T-helper 9 cell (primary cell): ENCODE measurements at places on chromosomes 5 and 9.

DNA sequence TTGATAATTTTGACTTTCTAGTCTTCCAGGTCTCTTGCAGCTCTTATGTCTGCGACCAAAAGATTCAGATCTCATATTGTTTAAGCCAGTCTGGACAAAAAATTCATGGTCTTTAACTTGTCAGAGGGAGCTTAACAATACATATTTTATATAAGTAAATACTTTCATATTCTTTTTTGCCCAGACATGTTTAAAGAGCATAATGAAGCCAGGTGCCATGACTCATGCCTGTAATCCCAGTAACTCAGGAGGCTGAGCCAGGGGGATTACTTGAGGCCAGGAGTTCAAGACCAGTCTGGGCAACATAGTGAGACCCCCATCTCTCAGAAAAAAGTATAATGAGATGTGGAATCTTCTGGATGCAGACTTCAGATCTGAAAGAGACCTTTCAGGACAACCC lies 69.8 kb downstream of the JMY start:
- DNase-seq, result no peak

DNA sequence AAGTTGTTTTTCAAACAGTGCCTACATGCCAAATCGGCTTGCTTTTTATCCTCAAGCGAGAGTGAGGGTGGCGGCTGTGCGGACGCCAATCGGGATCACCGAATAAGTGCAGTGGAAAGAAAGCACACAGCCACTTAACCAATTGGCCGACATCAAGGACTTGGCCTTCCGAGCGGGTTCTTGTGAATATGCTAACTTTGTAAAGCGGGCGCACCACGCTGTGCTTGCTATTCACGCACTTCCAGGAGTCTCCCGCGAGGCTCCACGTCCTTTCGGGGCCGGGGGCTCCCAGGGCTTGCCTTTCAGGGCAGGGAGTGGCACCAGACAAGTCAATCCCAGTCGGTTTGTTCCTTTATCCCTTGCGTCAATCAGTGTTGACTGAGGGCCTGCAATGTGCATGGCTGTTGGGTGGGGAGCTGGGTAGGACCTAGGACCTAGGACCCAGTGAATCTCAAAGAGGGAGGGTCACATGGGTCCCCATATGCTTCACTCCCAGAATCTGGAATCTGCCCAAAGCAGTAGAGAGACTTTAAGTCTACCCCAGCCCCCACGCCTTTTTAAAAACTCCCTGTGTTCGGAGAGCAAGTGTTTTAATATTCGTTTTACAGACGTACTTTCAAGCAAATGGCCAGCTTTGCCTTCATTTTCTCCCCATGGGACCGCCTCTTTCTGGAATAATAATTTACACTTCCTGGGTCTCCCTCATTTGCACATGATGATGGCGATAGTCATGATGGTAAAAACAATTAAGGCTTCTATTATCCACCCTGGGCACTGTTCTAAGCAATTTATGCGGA lies 2.0 kb upstream of the GCNT4 start:
- DNase-seq, result no peak

GRCh38 chr5:168422431-168422830 lies 63.8 kb upstream of the RARS1 start:
- DNase-seq, result no peak

DNA sequence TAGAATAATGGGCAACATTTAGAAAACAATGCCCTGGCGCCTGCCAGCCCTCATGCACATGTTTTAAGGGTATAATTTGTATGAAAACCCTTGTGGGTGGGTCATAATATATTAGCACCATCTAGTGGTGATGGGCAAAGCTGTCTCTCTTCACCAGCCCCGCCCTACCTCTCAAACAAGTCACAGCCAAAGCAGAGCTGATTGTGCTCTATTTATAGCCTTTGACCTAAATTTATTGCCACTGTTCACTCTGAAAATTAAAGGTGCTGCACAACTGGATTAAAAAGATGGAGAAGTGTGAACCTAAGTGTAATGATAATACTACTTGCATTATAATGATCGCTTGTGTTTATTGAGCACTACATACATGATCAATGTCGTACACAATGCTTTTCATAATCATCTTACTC lies 131.9 kb upstream of the ANKH start:
- peak; percentile 17 for DNase-seq

DNA sequence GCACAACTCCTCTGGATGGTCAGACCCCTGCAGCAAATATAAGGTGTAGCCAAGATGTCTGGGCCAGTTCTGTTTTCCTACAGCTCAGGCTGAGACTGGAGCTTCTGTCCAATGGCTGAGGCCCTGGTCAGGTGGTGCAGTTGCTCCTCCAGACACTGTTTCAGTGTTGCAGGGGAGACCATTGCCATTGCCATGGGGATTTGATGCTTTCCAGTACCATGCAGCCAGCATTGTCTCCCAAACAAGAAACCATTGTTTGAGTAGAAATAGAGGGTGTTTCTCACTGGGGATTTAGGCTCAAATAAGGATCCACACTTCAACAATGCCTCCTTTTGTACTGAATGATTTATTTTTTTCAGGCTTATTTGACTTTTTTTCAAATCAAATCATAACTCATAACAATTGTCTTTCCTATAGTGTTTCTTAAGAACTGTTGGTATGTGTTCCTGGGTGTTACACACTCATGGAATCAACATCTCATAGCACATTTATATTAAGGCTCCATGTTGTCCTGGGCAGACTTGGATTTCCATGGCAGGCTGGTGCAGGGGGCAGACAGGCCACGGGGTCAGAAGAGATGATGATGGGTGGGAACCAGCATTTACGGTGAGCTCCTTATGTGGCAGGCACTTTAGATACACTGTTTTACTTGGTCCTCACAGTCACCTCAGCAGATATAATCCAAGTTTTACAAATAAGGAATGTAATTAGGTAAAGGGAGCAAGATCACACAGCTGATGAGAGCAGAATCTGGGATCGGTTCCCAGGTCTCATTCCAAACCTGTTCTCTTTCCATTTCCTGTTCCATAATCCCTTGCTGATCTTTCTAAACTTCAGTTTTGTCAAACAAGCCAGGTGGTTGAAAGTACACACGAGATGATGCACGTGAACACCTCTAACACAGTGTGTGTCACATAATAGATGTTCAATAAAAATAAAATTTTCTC lies 95.9 kb upstream of the GNAQ start:
- no peak for DNase-seq

DNA sequence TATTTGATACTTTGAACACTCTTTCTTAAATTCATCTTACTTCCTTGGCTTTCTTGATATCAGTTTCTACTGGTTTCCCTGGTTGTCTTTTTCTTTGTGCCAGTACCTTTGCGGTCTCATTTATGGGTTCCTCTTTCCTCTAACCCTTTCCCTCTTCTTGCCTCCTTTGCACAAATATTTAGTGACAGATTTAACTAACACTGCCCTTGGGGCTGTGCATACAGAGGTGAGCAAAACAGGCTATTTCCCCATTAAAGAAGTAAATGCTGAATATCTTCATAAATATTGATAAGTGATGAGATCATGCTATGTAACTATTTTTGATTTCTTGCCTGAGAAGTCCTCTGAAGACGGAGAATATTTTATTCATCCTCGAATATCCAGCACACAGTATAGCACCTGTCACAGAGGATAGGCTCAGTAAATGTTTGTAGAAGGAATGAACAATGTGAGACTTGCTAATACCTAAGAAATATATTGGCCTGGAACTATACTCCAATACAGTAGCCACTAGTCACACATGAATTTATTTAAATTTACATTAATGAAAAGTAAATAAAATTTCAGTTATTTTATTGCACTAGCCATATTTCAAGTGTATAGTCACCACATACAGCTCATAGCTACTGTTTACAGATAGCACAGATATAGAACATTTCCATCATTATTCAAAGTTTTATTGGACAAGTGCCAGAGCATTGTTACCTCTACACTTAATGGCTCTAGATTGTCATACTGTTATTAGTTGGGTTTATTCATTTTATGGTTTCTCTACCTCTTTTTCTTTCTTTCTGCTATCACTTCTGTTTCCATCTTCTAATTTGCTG lies 90.4 kb downstream of the RIC1 start:
- no peak for DNase-seq

DNA sequence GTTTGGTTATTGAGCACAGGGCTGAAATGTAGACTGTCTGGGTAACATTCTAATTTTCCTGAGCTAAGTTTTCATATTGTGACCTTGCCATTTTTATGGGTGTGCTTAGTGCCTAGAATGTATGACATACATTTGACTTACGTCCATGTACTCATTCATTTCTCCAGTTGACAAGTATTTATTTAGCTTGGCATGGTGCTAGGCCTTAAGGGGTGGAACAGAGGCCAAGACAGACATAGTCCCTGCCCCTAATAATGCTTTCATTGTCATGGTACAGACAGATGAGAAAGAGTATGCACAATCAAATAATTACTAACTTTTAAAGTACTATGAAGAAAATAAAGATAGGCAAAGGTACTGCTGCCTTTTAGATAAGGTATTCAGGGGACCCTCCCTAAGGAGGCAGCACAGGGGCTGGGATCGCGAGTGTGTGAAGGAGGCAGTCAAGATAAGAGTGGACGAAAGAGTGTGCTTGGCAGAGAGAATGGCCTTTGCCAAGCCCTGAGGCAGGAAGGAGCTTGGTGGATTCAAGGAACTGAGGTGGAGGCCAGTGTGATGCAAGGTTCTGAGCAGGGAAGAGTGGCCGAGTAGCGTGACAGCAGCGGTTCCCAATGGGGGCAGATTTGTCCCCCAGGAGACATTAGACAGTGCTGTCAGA lies 128.0 kb downstream of the PIP5K1B start:
- no peak for DNase-seq

- peak; percentile 94 for DNase-seq
Observed at GRCh38 chr5:154858297-154858971, at the start of gene CNOT8. TSS of gene CNOT8 (plus strand) at chr5:154858627. CDS start at chr5:154863279, 4,652 bp downstream.

DNA sequence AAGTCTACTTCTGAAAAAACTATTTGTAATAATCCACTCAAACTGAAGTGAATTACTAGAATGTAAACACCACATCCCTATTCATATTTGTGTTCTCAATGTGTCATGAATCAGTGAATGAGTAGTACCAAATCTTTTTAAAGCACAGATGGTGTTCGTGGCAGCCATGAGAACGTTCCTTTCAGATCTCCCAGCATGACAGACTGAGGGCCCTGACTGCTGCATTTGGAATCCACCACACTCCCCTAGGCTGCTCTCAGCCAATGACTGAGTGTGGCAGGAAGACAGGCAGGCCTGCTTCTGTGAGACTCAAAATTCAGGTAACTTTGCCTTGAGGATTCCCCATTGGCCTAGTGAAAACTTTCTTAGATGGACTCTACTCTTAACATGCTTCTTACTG lies 10.9 kb upstream of the JMY start:
- DNase-seq, result no peak

DNA sequence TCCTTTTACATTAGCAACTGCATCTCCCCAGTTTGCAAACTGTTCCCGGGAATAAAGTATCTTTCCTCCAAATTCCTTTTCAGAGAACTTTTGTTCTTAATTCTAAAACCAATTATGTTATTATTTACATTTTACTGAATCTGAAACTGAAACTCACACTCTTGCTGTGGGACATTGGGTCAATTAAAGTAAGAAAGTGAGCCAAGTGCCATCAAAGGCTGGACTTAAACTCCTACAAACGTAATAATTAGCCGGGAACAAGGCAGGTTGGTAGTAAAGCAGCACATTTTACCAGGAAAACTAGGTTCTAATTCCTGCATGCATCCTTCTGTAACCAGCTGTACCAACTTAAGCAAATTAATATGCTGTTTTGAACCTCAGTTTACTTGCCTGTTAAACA lies 328.2 kb upstream of the ZNF462 start:
- DNase-seq, result no peak

GRCh38 chr9:86279839-86280238 lies 2.5 kb downstream of the ISCA1 start:
- no peak for DNase-seq

DNA sequence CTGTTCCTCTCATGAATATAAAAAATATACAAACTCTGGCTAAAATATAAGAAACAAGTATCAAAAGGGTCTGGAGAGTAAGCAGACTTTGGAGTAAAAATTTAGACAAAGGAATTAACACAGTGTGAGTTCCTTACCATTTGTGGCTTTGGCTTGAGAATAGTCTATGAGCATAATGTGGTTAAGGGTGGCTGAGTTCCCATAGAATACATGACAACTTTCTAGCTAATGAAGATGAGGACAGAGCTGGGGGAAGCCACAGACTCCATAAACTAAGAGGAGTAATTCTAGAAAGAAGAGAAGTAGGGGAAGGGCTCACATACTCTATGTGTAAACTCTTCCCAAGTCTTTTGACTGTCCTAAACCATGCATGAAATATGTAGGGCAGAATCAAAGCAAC lies 79.4 kb downstream of the CAAP1 start:
- no peak for DNase-seq

DNA sequence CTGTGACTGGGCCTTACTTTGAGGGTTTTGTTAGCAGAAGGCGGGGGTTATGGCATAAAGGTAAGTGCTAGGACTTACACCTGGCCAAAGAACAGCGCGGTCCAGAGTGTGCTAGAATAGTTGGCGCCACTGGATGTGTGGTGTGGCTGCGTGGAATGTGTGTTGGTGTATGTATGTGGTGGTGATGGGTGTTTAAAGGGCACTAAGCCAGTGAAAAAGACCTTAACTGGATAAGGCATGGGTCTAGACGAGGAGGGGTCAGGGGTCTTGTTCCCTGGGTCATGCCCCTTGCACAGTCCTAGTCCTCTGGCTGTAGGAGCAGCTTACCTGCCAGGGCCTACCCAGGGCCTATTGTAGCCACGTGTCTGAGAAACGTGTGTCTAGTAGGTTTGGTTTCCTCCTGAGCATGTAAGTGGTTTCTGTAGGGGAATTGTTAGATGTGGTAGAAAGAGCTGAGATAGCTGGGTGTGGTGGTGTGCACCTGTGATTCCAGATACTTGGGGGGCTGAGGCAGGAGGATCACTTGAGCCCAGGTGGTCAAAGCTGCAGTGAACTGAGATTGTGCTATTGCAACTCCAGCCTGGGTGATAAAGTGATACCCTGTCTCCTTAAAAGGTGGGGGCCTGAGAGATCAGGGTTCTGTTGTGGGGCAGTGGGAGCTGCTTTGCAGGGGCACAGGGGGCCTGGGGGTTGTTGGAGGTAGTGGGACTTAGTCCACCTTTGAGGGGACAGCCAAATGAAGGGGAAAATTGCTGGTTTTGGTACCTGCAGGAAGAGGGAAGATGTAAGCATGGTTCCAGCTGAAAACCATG lies 55.2 kb downstream of the HSPA4 start:
- DNase-seq, result no peak

DNA sequence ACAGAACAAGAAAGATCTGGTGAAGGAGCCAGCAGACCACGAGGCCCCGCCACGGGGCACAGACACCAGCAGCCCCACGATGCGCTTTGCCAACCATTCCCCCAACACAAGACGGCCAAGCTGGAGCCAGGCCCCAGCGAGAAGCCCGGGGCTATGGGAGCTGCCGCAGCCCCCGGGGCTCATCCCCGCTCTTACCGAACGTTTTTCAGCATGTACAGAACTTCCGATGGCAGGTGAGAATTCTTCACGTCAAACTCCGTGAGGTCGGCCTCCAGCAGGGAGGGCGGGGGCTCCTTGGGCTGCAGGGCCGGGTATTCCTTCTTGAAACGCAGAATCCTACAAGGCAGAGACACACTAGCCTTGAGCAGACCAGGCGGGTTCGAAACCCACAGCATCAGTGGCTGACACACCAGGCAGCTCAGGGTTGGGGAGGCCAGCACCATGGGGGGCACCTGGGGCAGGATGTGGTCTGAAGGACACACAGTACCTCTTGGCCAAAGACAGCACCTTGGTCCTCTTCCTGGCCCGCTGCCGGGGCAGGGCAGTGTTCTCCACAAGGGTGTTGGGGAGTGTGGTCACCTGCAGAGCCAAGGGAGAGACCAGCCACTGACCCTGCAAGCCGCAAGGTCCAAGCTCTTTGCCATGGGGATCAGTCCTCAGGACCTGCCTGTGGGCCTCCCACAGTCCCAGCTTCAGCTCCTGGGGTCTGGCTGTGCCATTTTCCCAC lies 6.8 kb downstream of the PNPLA7 start:
- no peak for DNase-seq

- DNase-seq, result peak; percentile 79
Observed at GRCh38 chr9:124852829-124853531, at the start of gene WDR38. TSS of gene WDR38 (plus strand) at chr9:124853460. CDS start at chr9:124853532, 72 bp downstream.
